Right lobe of liver (tissue), 6 donors: ENCODE measurements at places on chromosomes 11 and 22.

GRCh38 chr11:19698493-19699292 lies 13.9 kb upstream of the NAV2 start:
- DNase-seq: peak; percentile 81

DNA sequence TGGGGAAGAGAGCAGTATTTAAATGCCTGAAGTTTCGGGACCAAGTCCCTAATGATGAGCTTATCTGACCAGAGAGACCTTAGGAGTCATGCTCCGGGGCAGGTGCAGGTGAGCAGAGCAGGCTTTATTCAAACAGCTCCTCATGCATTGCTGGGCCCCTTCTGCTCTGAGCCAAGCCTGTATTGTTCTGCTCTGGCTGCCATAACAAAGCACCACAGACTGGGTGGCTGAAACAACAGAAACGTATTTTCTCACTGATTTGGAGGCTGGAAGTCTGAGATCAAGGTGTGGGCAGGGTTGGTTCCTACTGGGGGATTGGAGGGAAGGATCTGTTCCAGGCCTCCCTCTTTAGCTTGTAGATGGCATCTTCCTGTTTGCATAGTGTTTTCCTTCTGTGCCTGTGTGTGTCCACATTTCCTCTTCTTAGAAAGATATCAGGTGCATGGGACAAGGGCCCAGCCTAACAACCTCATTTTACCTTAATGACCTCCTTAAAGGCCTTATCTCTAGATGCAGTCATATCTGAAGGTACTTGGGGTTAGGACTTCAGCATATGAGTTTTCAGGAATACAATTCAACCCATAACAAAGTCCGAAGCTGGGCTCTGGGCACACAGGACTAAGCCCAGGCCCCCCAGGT lies 97.1 kb upstream of the PARVA start:
- DNase-seq: no peak

DNA sequence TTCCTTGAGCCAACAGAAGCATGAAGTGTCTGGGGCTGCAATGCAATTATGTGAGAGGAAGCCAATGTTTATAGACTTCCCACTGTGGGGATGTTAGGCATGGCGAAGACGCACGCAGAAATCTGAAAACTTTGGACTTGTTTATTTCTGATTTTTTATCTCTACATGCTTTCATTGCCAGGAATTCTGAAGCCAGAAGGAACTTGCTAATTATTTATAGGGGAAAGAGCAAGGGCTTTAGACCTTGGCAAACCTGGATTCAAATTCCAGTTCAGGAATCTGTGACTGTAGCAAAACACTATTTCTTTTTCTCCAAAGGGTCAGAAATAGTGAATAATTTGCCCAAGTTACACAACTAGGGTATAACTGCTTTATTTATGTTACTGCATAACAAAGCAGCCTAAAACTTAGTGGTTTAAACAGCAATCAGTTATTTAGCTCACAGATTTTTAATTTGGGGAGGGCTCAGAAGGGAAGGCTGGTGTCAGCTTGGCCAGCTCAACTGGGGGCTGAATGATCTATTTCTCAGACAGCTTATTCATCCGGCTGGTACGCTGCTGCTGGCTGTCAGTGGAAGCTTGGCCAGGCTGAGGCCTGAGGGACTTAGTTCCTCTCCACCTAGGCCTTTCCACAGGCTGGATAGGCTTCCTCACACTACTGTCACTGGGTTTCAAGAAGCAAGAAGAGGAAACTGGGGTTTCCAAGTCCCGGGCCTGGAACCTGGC lies 1.9 kb upstream of the OR6Q1 start:
- no peak for DNase-seq

DNA sequence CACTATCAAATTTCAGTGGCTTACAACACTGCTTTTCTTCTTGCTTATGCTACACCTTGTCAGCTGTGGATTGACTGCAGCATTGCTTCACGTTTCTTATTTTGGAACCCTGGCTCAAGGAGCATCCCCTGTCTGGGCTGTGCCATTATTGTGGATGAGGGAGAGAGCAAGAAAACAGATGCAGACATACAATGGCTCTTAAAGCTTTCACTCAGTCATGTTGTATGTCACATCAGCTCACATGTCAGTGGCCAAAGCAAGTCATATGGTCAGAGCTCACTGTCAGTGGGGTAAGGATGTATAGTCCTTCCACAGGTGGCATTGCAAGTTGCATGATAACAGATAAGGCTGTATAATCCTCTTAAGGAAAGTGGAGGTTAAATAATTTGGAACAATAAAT lies 10.0 kb downstream of the ARHGEF12 start:
- DNase-seq: no peak

DNA sequence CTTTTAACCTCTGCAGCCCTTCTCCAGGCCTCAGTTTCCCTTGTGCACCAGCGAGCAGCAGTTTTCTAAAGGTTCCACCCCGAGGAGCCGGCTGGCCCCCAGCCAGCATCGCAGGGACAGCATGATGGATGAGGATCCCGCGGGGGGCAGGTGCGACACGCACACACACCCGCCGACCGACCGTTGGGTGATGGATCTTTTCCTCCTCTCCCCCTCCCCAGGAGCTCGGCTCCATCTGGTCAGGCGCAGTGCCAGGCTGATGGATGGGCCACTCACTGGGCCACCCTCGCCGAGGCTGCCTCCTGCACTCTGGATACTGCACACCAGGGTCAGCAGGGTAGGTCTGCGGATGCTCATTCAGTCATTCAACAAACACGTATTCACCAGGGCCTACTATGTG lies 12.8 kb upstream of the CABP7 start:
- DNase-seq: no peak

DNA sequence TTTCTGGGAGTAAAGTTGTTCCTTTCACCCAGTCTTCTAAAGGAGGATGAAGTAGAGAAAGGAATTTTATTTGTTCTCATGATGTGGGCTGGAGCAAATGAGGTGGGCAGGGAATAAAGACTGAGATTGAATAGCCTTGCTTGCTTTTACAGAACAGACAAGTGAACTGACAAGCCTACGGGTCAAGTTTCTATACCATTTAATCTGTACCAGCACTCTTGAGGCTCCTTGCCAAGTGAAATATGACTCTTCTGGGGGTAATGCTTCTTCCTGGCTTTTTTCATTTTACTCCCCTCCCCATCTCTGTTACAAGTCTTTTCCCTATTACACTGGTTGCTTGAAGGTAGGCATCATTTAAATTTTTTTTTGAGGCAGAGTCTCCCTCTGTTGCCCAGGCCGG lies 54.8 kb downstream of the CSTPP1 start:
- no peak for DNase-seq

DNA sequence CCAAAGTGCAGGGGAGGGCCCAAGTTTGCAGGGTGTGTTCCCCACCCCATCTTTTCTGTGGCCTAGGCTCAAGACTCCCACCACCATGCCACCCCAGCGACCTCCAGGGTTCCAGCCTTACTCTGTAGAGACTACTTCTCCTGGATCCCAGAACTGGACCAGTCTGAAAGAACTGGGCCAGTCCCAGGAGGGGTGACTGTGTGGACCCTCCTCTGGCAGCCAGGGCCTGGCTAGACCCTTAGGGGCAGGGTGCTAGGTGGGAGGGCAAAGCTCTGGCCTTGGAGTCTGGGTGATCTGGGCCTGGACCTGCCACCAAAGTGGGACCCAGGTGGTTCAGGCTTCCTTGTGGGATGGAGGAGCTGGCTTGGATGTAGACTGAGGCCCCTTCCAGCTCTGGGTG lies 41.8 kb upstream of the ACCSL start:
- peak; percentile 28 for DNase-seq

GRCh38 chr11:23123753-23124152 lies 263.5 kb upstream of the CCDC179 start:
- DNase-seq: no peak

- peak; percentile 87 for DNase-seq
Observed at GRCh38 chr11:126113515-126113957, 50.9 kb upstream of the CDON start.

- peak; percentile 74 for DNase-seq
Observed at GRCh38 chr11:118790357-118791110, 430 bp downstream of the DDX6 start.

DNA sequence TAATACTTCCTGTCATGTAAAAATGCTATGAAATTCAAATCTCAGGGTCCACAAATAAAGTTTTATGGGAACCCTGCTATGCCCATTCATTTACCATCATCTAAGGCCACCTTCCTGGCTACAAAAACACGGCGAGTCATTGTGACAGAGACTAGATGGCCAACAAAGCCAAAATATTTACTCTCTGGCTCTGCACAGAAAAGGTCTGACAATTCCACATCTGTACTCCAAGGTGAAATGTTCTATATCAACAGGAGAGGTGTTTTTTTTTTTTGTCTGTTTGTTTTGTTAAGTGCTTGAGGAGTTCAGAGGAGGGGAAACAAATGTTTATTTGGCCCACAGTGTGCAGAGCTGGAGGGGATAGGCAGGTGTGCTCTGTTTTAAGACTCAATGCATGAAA lies 18.6 kb upstream of the TMA7B start:
- no peak for DNase-seq

GRCh38 chr11:35170503-35170902 lies 31.5 kb downstream of the CD44 start:
- DNase-seq: no peak

GRCh38 chr22:22110548-22111266 lies 128.1 kb upstream of the TOP3B start:
- DNase-seq: no peak

DNA sequence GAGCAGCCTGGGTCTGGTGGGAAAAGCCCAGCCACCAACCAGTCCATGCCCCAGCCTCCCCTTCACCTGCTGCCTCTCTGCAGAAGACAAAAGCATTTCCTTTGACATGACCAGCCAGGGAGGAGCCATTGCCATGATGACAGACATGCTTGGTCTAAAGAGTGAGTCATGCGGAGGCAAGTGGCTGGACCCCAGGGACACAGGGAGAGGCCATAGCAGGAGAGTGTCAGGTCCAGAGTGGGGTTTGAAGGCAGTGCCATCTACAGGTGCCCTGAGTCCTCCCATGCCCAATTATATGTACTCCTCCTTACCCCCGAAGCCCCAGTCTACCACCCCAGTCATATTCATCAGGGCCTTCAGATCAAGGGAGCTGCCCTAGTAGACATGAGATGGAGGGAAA lies 67.4 kb downstream of the SCN3B start:
- DNase-seq: no peak

DNA sequence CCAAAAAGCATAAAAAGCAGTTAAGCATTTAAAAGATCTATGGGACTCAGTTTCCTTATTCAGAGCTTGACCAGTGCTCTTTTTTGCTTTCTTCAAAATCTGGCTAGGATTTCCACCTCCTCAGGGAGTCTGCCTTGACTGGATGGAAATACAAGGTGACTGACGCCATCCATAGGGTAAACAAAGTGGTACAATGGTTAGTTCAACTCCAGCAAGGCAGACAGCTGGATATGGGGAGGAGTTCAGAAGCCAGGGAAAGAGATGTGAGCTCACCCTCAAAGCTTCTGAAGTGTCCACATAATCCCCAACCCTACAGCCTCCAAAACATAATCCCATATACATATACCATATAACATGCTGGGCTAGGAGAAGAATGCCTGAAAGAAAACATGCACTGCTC lies 52.0 kb downstream of the KIRREL3 start:
- no peak for DNase-seq

DNA sequence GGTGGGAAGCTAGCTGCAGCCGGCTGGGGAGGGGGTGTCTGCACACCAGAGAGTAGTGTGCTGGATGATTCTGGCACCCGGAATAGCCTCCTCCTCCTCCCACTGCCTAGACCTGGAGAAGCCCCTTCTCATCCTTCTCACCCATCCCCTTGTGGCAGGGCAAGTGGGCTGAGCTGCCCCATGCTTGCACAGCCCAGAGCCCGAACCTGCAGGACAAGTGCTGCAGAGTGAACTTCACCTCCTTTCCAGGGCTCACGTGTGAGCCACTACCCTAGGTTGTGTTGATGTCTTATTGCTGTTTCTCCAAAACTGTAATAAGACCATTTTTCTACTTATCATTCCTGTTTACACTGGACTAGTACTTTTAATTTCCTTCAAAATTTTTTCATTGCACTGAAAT lies 56.1 kb upstream of the GLYATL1B start:
- DNase-seq: no peak

- no peak for DNase-seq
Observed at GRCh38 chr11:12786450-12786849, 112.2 kb downstream of the TEAD1 start.

DNA sequence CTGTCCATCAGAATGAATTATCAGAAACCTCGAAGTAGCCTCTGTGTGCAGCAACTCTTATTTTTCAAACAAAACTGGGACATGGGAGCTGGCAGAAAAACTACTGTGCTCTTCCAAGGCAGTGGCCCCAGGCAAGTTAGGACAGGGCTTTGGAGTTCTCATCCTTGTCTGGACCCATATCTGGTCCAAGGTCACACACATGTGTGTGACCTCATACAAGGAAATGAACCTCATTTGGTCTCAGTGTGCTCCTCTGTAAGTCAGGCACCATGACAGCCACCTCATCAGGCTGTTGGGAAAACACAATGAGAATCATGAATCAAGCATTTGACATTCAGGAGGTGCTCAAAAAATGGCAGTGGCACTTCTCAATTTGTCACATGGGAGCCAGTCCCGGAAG lies 25.8 kb downstream of the LARGE1 start:
- DNase-seq: peak; percentile 22

DNA sequence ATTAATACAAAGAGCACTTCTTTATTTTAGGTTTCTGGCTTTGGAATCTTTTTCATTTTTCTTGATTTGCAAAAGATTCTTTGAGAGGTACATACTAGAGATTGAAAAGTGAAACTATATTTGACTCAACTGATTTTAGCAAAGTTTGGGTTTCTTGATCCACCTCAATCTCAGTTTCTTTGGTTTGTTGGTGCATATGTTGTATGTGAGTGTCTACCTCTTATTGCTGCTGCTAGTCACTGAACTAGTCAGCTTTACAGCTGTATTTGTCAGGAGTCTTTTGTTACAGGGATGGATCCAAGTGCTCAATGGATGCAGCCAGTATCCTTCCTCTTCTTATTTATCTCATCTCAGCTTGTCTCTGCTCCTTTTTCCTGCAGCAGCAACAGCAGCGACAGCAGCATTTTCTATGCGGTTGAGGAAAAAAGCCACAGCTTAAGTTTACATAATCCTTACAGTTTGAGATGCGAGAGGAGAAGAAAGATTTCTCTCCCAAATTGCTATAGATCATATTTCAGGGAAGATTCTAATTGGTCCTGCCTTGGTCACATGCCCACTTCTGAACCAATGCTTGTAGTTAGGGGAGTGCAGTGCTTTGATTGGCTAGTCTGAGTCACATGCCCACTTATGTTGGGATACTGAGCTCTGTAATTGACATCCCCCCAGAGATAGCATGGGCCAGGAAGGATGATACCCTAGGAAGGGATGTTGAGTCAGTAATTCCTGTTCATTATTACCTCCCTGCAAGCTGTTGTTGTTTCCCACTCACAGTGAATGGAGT lies 10.0 kb upstream of the ZNRF3 start:
- no peak for DNase-seq

DNA sequence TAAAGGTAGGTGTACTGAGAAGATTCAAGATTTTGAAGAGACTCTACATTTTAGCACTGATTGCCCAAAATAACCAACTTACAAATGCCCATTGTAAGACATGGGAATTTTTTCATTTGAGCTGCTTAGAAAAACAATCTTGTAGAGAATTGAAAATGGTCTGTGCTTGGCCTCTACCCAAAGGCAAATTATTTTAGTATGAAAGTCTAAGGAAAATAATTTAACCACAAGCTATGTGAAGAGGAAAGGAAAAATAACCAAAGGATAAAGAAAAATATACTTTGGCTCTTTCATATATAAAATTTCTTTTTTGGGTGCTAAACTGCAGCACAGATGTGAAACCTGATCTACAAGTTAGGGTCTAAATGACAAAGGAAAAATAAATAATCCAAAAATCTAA lies 54.9 kb downstream of the ME3 start:
- DNase-seq: no peak
